ENCODE measurements at places on chromosomes 3 and 15.
A peak's percentile ranks its signal among the peaks of the same experiment; 100 is the strongest.

GRCh38 chr15:95565016-95565600 lies 765.4 kb upstream of the NR2F2 start:
- DNase-seq, result no peak

GRCh38 chr3:49602877-49603411 lies 48.7 kb downstream of the BSN start:
- DNase-seq, result peak; percentile 72

GRCh38 chr3:197183582-197183981 lies 114.8 kb downstream of the DLG1 start:
- DNase-seq, result no peak

- DNase-seq, result no peak
These were observed 15.0 kb upstream of the SRP14 start for GRCh38 chr15:40053831-40054604.

DNA sequence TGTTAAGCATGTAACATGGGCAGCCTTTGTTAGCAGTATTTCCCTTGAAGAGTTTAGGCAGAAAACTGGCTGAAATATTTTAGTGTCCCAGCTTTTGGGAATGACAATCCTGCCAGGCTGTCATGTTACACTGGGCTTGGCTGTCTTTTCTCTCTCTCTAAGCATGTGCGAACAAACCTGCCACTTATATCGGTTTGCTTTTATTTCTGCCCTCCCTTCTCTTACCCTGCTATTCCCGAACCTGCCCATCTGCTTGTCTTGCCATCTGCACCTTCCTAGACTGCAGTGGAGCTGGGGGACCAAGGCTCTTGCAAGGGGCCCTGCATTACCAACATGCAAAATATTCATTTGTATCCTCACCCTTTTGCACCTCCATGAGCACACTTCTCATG lies 339.6 kb downstream of the EPHB1 start:
- no peak for DNase-seq

GRCh38 chr3:183108001-183108449 lies 8.7 kb upstream of the MCCC1 start:
- no peak for DNase-seq

DNA sequence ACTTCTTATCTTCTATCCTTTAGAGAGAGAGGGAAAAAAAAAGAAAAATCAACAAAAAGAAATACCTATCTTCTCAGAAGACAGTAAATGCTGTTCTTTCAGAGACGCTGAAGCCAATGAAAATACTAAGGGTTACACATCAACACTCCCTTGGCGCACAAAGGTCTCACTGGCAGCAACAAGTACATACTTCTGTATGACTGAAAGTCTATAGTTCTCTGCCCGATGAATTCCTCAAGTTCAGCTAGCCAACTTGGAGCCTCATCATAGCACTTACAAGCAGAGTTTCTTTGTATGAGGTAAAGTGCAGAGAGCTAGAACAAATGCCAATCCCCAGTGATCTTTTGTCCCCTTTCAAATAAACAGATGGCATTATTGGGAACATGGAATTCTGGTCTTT lies 62.7 kb downstream of the CPNE4 start:
- DNase-seq, result no peak

DNA sequence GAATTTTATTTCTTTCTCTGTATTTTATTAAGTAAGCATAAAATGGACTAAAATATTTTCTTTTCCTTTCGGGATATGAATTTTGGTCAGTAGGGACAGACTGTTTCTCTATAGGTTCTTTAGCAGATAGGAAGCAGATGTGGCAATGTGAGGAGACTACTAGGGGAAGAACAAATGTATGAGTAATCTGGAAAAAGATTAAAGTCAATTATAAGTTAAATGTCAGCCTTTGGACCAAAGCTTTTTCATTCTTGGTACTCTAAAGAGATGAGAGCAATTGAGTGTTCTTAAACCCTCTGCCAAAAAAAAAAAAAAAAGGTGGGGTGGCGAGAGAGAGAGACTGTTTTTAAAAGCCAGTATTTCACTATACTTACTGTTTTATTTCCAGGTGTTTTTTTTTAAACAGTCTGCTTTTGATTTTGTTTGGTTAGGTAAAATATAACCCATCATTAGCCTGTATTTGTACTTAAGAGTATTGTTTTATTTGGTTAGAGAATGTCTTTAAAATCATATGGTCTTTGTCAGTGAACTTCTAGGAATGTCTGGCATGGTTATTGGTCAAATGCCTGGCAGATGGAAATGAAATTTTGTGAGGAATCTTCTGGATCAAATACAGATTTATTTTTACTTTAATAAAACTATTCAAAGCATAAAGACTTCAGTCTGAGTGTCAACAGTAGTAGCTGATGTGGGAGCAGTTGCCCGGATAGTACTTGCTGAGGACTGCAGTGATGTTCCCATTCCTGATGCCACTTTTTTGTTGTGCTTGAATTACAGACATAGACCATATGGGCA lies 63.8 kb downstream of the LRRC49 start:
- no peak for DNase-seq

- DNase-seq, result no peak
These were observed 202.3 kb upstream of the POU1F1 start for GRCh38 chr3:87478716-87479115.

DNA sequence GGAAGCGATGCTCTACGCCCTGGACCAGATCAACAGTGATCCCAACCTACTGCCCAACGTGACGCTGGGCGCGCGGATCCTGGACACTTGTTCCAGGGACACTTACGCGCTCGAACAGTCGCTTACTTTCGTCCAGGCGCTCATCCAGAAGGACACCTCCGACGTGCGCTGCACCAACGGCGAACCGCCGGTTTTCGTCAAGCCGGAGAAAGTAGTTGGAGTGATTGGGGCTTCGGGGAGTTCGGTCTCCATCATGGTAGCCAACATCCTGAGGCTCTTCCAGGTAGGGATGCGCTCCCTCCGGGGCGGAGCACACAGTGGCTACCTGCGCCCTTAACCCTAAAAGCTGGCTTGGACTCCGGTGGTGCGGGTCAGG lies 698 bp downstream of the GRM7 start:
- DNase-seq, result no peak

- DNase-seq, result no peak
These were observed 121.6 kb upstream of the MRPS22 start for GRCh38 chr3:139222100-139222657.

DNA sequence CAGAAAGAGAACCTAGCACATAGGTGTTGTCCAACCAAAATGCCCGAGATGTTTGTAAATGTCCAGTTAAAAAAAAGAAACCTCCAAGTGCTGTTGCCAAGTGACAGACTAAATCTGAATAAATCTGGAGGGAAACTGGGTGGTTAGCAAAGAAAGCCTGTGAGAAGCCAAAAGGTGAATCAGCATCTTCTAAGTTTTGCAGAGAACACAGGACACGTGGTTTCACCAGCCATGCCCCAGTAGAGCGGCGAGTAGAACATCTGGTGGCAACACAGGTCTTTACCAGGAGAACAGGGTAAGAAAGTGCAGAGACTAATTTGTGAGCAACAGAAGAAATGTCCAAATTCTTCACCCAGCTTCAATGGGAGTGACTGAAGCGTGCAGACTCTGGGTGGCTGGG lies 986.0 kb downstream of the ROBO2 start:
- no peak for DNase-seq

GRCh38 chr15:40233727-40234577 lies 4.9 kb upstream of the PAK6 start:
- no peak for DNase-seq

GRCh38 chr15:33211176-33211808 lies 16.8 kb upstream of the FMN1 start:
- no peak for DNase-seq

- no peak for DNase-seq
These were observed 652.6 kb downstream of the FHIT start for GRCh38 chr3:60598671-60599070.

GRCh38 chr3:155934230-155934629 lies 63.8 kb downstream of the GMPS start:
- no peak for DNase-seq

DNA sequence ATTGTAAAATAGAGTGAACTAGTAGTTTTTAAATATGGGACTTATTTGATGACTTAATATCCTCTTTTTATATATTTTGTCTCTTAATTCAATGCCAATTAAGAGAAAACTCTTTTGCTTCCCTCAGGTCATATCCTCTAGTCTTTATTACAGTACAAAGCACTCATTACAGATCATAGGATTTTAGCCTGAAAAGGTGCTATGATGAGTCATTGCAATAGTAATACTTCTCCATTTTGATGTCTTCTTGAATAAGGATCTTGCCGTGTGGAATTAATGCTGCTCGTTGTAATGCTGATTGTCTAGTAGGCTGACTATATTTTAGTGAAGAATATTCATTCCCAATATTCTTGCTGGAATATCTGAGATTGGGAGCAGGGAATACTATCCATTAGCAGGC lies 612.2 kb upstream of the GOLIM4 start:
- no peak for DNase-seq

DNA sequence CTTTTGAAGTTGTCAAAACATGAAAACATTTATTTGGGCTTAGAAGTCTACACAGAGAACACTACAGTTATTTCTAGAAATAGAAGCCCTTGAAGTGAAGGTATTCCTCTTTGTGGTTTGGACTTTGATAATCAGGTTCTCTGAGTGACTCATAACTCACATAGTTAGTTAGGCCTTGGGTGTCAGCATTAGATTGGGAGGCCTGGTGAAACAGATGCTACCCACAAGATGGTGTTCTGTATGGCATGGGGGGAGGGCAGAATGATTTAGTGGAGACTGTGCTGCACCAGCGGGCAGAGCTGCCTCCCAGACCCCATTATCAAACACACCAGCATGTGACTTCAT lies 108.9 kb upstream of the ETV5 start:
- no peak for DNase-seq

DNA sequence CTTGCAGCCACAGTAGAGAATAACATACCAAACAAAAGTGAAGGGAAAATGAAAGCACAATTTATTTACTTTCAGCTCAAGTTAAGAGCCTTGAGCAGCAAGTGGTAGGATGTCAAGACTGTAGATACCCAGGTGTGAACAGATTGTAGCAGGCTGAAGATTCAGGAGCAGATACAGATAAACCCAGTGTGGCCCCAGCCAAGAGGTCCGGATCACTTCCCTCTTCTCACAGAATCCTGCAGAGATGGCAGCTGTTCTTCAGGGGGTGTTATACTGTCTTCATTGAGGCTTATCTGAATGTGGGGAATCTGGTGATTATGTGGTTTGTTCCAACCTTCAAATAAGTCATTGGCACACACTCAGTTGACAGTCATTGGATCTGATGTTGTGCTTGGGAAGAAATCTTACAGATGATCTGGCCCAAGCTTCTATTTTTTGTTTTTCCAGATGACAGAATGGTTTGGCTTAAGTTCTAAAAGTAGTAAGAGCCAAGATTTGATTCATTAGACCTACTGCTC lies 2.2 kb downstream of the STARD9 start:
- no peak for DNase-seq

DNA sequence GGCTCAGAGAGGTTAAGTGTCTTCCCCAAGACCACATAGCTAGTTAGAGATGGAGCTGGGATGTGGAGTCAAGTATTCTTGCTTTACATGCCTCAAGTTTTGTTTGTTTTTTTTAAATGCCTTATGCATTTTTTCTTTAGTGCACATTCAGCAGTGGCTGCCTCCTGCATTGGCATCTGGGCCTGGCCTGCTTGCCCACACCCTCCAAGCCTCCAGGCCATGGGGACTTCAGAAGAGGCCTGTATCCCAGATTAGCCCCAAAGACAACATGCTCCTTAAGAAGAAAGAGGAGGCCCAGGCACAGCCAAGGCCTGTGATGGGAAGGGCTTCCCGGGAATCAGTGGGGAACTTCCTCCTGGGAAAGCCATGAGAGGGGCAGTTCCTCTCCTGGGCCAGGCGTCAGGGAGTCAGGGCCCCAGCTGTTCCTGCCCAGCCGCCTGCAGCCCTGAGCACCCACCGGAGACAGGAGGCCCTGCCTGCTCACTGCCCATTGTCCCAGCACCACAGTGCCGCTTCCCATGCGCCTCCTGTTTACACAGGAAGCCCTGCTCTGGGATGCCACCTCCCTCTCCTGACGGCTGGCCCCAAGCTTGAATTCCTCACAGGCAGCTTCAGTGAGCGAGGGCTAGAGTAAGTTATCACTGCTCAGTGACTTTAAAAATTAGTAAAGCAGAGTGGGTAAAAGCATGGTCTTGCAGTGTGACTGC lies 16.0 kb downstream of the FOXL2NB start:
- no peak for DNase-seq

GRCh38 chr15:28962851-28963710 lies 77.3 kb downstream of the APBA2 start:
- no peak for DNase-seq

GRCh38 chr15:69807721-69808120 lies 290.0 kb downstream of the TLE3 start:
- DNase-seq, result no peak

DNA sequence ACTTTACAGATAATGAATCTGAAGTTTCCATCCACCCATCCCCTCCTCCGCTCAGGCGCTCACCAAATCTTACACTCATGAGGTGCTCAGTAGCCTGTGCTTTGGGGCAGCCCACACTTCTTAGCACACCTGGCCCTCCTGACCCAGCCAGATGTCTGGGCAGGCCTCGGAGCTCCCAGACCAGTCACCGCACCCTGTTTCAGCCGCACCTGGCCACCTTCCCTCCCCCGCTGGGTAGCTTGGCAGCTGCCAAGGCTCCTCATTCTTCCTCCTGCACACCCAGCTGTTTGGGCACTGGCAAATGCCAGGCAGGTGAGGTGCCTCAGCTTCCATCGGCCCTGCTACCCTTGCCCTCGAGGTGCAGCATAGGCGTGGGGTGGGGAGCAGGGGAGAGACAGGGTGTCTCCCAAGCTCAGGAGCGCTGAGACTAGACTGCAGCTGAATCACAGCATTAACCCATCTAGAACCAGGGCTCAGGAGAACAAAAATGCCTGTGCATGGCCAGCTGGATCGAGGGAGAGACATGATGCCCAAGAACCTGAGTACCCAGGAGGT lies 45.8 kb downstream of the CDC25A start:
- DNase-seq, result no peak

DNA sequence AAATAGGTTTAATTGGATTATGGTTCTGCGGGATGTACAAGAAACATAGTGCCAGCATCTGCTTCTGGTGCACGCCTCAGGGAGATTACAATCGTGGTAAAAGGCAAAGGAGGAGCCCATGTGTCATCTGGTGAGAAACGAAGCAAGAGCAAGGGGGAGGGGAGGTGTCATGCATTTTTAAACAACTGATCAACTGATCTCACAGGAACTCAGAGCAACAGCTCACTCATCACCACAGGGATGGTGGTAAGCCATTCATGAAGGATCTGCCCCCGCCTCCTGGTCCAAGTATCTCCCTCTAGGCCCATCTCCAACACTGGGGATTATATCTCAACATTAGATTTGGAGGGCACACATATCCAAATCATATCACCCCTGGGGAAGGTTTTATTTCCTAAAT lies 42.1 kb upstream of the FGF7 start:
- no peak for DNase-seq
